ENCODE measurements at places on chromosomes 13 and 19.

DNA sequence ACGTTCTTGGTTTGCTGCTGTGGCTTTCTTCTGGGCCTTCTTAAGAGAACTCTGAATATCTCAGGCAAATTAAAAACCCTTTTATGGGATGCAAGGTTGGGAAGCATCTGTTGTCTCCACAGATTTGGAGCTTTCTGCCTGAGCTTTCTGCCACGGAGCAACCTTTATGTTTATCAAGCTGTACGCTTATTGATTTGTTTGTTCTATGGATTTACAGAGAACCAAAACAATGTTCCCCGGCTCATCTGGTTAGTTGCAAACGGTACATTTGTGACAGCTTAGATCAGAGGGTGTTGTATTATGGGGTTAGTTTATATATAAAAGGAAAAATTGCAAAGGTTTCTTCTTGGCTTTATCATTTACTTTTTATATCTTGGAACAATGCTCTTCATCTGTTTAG, 479.6 kb downstream of the DIAPH3 start:
- no peak for DNase-seq

DNA sequence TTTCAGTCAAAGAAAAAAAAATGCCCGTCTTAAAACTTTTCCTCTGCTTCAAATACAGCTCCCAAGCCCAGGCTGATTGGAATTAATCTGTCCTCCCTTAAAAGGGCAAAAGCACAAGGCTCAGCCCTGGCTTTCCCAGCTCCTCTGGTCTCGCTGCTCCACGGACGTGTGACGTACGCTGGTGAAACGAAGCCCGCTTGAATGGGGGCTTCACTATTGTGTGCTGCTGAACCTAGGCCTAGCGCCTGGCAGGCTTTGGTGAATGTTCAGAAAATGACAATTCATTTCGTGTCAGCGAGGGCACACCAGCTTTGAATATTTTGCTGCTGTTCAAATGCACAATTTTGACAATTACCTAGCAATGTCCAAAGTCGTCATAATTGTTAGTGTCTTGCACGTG, 615 bp upstream of the ZNF135 start:
- no peak for DNase-seq

GRCh38 chr13:31198519-31198918, 1.3 kb upstream of the B3GLCT start:
- DNase-seq: no peak

GRCh38 chr19:2455851-2456570, 748 bp downstream of the LMNB2 start:
- peak; percentile 18 for DNase-seq

DNA sequence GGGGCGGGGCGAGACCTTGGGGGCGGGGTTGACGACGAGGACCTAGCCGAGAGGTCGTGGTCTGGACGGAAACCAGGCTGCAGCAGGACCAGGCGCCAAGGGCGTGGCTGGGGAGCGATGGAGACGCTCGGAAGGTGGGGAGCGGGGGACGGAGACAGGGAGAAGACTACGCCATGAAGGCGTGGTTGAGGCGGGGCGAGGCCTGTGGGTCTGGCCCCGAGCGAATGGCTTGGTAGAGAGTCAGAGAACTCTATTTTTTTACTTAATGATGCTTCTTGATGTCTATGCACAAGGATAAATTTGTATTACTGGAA, 674 bp upstream of the FBXL12 start:
- no peak for DNase-seq

GRCh38 chr13:78630511-78630910, 27.2 kb upstream of the POU4F1 start:
- no peak for DNase-seq

DNA sequence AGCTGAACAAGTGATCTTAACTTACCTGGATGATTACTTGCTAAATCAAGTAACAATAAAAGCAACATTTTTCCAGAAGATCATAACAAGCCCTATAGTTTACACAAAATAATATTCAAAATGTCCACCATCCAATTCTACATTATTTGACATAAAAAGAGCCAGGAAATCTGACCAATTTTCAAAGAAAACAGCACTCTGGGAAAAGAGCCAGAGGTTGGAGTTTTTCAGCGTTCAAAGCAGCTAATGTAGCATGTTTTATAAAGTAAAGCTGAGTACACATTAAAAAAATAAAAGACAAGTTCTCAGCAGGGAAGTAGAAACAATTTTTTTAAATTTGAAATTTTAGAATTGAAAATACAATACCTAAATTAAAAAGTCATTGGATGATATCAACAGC, 62.6 kb downstream of the UFM1 start:
- DNase-seq: no peak

- DNase-seq: no peak
Observed at GRCh38 chr19:19053508-19054314, 10.1 kb upstream of the SLC25A42 start.

- DNase-seq: no peak
Observed at GRCh38 chr19:53853707-53854106, 14.0 kb upstream of the MYADM start.

DNA sequence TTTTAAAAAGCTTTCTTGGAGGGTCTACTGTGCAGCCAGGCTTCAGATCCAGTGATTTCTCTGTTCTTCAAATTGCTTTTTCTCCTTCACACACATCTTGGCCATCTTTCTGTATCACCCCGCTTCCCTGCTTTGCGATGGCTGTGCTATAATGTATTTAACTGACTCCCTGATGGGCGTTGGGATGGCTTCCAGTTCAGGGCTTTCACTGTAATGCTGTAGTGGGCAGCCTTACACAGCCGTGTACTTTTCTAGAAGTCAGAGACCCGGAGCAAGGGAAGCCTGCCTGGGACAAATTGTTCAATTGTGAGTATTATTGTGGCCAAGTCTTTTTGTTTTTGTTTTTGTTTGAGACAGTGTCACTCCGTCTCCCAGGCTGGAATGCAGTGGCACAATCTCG, 19.4 kb upstream of the PAK4 start:
- DNase-seq: no peak

DNA sequence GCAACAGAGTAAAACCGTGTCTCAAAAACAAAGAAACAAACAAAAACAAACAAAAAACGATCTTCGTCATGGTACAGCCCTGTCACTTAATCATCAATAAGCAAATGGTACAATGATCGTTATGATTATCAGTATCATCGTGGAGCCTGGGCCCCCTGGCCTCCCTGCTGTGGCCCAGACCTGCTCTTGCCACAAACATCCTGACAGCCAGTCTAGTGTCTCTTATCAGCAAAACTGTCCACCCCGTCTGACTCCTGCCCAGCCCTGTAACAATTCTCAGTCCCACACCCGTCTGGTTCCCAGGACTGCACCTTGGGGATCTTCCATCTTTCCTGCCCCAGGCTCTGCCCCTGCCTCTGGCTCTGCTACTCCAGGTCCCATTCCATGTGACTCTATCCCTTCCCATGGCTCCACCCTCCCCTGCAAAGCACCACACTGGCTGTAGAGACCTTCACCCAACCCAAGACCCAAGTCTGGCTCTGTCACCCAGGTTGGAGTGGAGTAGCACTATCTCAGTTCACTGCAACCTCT, 5.7 kb downstream of the ZNF653 start:
- DNase-seq: no peak

DNA sequence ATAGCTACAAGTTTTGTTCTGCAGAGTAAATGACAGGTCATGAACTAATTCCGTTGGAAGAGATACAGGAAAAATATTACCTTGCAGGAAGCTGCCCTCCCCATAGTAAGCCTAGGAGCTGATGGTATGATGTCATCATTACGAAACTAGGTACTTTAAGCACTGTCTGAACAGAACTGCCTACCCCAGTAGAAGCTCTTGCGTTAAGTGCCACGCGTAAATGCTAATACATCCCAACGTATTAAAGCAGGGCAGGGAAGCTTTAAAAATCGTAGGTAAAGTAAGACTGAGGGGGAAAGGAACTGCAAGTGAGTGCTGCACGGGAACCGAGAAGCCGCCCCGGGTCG, 572 bp downstream of the UGGT2 start:
- no peak for DNase-seq

DNA sequence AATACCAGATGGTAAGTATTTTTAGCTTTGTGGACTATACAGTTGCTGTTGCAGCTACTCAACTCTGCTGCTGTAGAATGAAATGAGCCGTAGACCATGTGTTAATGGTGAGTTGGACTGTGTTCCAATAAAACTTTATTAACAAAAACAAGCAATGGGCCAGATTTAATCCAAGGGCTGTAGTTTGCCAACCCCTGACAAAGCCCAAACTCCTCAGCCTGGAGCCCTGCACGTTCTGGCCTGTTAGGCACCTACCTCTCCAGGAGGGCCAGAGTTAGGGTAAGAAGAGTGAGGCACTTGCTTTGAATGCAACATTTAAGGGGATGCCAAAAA, 36.7 kb upstream of the CD33 start:
- DNase-seq: no peak
